ENCODE measurements at places on chromosomes 13 and 19.

GRCh38 chr19:30516111-30516510 lies 143.9 kb downstream of the ZNF536 start:
- DNase-seq, result no peak

DNA sequence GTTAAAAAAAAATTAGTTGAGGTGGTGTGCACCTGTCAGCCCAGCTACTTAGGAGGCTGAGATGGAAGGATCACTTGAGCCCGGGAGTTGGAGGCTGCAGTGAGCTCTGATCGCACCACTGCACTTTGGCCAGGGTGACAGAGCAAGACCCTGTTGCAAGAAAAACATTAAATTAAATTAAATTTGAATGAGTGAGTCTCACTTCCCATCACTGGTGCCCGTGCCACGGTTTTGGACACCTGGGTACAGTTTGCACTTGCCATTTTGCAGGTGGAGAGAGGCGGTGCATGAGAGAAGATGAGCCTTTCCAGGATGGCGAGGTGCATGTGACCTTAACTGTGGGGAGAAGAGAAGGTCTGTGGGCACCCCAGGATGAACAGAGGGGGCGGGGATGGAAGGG lies 60.3 kb upstream of the ZNF536 start:
- no peak for DNase-seq

DNA sequence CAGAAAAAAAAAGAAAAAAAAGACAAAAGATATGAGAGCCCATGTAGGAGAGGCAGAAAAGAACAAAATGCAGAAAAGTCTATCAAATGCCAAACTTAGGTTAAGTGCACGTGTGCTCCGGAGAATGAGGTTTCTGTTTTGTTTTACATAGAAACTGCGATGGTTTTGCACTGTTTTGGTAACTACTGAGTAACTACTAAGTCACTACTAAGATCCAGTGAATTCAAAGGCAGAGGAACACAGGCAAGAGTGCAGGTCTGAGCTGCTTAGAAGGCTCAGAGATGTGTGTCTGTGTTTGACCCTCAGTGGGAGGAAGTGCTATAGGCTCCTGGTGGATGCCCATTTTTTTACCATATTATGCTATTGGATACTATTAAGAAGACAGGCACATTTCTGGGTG lies 299.3 kb downstream of the NDFIP2 start:
- no peak for DNase-seq

- no peak for DNase-seq
Measured at GRCh38 chr13:49693191-49693733, 2.0 kb upstream of the EBPL start.

DNA sequence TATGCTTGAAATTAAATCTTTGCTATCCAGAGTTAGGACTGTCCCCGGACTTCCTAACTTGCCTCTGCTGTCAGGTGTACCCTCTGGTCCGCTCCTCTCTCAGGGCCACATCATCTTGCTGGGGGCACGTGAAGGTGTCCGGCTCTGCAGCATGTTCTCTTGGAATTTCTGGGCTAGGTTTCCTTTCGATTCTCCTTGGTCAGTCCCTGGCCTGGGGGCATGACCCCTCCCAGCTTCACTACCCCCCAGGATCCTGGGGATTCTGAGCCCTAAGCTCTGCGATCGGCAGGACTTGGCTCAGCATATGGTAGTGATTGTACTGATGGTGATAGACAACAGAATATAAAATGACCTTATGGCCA lies 5.1 kb upstream of the GPI start:
- no peak for DNase-seq

- DNase-seq, result no peak
Measured at GRCh38 chr19:48896191-48896720, 2.3 kb downstream of the TULP2 start.

DNA sequence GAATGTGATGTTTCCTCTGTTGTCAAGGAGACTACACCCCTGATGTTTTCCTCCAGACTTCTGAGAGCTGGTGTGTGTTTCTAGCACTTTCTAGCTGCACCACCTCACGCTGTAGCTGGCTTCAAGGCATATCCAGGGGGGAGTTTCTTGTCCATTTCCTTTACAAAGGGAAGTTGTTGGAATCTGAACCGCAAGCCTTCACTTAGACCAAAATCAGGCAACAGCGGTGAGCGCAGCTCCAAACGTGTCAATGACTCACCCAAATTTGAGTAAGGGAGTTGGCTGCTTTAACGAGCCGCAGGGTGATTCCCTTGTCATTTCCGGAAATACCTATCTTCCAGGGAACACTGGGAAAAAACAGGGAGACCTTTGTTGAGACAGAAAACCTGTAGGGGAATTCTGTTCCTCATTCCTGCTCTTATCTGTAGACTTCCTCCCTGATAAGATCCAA lies 2.5 kb downstream of the LDLR start:
- DNase-seq, result peak; percentile 43

DNA sequence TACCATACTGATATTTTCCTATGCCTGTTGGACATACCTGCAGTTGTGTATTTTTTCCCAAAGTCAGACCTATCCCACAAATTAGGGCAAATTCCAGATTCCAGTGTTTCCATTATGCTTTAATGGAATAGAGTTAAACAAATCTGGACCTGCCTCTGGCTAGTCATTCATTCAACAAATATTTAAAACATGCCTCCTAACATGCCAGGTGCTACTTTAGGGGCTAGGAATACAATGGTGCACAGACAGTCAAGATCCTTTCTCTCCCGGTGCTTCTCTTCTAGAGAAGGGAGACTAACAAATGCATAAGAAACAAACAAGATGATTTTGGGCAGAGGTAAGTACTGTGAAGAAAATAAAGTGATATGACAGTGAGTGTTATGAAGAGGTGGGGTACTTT lies 7.5 kb upstream of the WDFY2 start:
- DNase-seq, result no peak

- DNase-seq, result no peak
Measured at GRCh38 chr13:103957939-103958338, 891.7 kb upstream of the SLC10A2 start.
